Stimulated activated CD8-positive, alpha-beta memory T cell treated with anti-CD3 and anti-CD28 coated beads, Interleukin-15, amount 100 ng/mL, for 48 hours (primary cell): ENCODE measurements at places on chromosomes 3 and 15.
A peak's percentile ranks its signal among the peaks of the same experiment; 100 is the strongest.

- no peak for DNase-seq
Measured at GRCh38 chr3:150022381-150023238, 51.9 kb upstream of the PFN2 start.

DNA sequence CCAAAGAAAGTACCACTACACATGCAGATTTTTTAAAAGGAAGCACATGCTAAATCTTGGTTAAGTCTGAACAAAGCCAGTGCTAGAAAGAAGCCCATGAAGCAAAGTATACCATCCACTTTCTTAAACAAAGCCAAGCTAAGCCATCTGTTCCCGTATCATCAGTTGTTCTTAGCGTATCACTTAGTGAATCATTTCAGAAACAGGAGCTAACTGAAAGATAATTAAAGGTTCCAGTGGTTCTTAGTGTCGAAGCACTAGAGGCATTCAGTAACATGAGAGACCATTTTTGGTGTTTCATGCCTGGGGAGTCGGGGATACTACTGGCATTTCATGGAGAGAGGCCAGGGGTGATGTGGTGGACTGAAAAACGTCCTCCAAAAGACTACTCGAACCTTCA is 12.8 kb downstream of the UBXN7 start:
- no peak for DNase-seq

DNA sequence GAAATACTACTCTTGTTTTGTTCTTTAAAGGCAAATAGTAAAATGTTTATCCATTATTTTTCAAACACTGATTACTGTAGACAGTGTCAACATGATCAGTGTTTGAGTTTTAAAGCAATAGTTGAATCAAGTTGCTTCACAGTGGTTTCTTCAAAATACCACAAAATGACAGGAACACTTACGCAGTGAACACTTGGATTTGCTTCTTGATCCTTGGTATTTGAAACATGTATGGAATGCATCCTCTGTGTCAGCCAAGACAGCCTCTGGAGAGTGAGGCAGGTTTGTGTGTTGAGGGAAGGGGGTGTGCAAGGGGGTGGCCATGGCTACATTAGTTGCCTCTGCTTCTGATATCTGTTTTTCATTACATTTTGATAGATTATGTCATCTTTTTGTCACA is 413.0 kb downstream of the RBMS3 start:
- no peak for DNase-seq

GRCh38 chr3:116770815-116771450 is 61.4 kb downstream of the TUSC7 start:
- peak; percentile 8 for DNase-seq

GRCh38 chr3:113912552-113913236 is 35.1 kb upstream of the ZDHHC23 start:
- no peak for DNase-seq

DNA sequence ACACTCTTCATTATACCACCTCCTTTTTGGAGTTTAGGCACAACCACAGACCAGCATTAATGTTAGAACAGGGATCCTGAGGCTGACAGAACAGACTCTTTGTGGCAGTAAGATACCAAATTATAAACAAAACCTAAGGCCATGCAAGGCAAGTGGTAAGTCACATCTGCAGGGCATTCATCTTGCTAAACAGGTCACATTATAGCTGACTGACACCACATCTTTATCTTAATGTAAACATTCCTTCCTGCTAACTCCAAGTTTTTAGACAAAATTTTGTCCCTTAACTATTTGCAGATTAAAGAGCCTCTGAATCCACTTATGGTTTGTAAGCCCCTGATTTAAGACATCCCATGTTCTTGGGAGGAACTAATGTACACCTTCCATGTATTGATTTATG is 500.6 kb downstream of the PYDC2 start:
- DNase-seq: no peak
